ENCODE measurements at places on chromosomes 13 and 19. TPM values are rescaled to one million over a fixed set of nuclear protein-coding genes. Genes with fewer than 3 reads are reported as not detected.
A peak's percentile ranks its signal among the peaks of the same experiment; 100 is the strongest.

GRCh38 chr19:41437944-41438574 lies 1.7 kb downstream of the DMAC2 start:
- no peak for DNase-seq

DNA sequence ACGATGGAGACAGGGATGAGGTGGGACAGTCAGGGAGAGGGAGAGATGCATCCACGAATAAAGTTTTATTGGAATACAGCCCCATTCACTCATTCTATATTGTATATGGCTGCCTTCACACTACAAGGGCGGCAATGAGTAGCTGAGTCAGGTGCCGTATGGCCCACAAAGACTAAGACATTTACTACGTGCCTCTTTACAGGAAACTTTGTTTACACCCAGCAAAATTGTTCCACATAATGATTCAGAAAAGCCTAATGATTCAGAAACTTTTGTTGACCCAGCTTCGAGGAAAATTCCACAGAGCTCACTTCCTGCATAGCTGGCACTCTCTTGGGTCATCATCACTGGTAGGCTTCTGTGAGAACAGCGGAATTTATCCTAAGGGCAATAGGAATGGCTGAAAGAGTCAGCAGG lies 87.3 kb upstream of the PEG3 start:
- DNase-seq: no peak

DNA sequence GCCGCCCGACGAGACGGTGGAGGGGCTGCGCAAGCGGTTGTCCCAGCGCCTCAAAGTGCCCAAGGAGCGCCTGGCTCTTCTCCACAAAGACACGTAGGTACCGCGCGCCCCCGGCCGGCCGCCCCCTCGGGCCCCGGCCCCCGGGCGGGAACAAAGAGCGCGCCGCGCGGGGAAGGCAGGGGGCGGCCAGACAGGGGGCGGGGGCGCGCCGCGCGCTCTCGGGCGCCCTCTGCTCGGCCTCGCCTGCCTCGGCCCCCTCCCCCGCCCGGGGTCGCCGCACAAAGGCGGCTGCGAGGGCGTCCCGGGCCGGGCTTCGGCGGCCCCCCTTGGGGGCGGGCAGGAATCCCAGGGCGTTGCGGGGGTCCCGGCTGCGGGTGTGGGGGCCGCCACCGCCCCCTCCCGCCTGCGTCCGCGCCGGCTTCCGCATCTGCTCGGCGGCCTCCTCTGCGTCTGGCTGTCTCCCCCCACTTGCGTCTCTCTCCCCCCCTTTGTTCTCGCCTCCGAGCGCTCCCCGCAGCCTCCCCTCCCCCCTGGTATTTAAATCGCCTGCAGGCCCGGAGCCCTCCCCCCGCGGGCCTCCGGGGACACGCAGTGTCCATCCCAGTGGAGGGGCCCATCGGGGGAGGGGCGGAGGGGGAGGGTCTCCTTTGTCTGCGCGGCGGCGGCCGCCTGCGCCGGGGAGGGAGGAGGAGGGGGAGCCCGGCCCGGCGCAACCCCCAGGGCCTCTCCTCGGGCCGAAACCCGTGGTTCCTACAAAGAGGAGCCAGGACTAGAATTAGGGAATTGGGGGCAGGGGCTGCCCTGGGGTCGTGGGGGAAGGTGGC lies 2.3 kb downstream of the MIDN start:
- no peak for DNase-seq

GRCh38 chr19:20444202-20444885 lies 121.2 kb downstream of the ZNF737 start:
- no peak for DNase-seq

DNA sequence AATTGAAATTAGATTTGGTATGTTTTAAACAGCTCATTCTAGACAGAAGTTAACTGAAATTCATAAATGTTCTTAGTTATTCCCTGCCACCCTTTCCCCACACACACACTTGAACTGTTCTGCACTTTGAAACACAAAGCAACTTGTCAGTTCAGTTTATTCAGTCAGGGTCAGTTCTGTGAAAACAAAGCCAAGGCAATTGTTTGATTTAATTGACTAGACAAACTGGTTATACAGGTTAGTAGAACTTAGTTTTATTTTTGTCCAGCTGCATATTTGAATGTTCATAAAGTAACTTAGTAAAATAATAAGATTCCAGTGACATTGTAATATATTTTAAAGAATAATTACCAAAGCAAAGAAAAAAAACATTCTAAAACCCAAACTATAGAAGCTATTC lies 98.3 kb upstream of the KLF5 start:
- DNase-seq: peak; percentile 58

DNA sequence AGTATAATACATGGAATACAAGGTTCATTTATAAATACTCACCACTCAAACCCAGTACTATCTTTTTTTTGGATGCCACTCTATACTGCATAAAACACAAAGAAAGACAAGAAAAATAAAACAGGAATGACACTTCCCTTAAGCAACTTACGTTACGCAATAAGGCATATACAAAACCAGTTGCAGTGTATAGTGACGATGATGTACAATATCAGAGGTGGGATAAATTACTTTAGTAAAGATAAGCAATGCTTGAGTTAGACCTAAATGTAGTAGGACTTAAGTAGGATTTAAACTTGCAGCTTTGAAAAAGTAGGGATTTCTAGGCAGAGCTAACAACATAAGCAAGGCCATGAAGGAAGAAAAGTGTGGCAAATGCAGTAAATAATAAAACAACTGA lies 374.9 kb downstream of the SPRY2 start:
- no peak for DNase-seq

- peak; percentile 90 for DNase-seq
These were observed 816.9 kb upstream of the SLC10A2 start for GRCh38 chr13:103883164-103883563.

The TYROBP gene
- 113 TPM for polyA plus RNA-seq

GRCh38 chr13:113411216-113412023 lies 41.9 kb downstream of the ADPRHL1 start:
- DNase-seq: no peak

DNA sequence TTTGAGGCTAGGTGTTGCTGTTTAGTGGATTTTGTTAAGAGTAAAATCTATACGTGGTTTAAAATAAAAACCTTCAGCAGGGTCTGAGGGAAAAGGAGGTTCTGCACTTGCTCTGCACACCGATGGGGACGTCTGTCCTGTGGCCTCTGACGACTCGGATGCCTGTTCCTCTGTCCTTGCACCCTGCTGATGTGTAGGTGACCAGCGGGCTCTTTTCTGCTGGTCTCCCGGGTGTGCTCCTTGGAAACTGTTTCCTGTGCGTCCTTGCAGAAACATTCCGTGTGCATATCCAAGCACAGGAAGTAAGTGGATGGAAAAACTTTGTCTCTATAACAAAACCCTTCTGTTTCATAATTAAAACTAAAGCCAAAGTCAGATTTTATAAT lies 3.8 kb downstream of the ATP4B start:
- no peak for DNase-seq

The HNRNPM gene
- 173 TPM for polyA plus RNA-seq

GRCh38 chr19:45008552-45008951 lies 7.3 kb downstream of the RELB start:
- no peak for DNase-seq

The KMT5C gene
- 10.2 TPM for polyA plus RNA-seq

GRCh38 chr19:28322491-28322890 lies 890.5 kb downstream of the UQCRFS1 start:
- DNase-seq: no peak

DNA sequence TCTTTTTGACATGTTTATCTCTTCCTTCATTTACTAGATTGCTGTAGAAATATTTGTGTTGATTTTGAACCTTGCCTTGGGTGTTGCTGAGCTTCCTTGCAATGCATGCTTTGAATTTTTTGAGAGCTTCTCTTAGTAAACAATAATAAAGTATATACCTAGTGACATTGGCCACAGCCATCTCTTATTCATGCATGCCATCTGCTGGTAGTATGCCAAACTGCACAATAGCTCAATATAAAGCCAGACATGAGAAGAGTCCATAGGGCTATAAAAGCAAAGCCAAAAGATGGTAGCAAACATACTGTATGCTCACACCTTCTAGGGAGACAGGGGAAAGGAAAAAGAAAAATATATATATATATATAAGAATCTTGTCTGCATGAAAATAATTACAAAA lies 18.9 kb upstream of the ZSCAN5A start:
- no peak for DNase-seq

The MUC16 gene
- polyA plus RNA-seq: not detected

The PTGIR gene
- polyA plus RNA-seq: 4.0 TPM

The METTL21C gene
- not detected for polyA plus RNA-seq

The KCTD4 gene
- polyA plus RNA-seq: 0.04 TPM

The TEKTIP1 gene
- 0.79 TPM for polyA plus RNA-seq

DNA sequence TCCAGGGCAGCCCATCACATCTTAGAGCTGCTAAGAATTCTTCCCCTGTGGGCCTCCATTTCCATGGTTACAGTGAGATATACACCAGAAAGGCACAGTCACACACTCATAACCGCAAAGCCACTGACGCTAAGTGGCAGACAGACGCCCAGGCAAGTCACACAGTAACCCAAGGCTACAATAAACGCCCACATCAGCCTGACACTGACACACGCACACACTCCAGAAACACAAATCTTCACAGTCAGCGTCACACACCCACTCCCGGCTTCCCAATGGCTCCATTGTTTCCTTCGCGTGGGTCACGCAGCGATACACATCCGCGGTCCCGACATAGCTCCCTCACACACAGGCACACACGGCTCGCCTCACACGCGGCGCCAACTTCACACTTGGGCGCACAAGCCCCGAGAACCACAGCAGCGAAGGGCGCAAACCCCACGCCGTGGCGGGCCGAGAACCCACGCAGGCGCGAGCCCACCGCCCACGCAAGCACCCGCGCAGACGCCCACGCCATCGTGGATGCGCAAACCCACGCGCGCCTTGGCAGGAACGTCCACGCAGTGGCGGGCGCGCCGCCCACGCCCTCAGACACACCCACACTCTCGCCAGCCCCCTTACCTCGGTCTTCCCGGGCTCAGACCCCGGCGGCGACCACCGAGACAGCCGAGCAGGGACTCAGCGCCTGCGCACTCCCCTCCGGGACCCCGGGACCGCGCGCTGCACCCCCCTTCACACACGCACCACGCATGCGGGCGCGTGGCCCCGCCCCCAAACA lies at the start of gene ZNF667:
Gene ZNF667 (minus strand): TSS at position 695 of the 778 bp plus-strand sequence. CDS start 14,975 bp downstream, outside the sequence.
- DNase-seq: peak; percentile 31

GRCh38 chr13:36847606-36848005 lies 28.6 kb downstream of the RFXAP start:
- DNase-seq: no peak

- peak; percentile 10 for DNase-seq
These were observed 169.2 kb upstream of the TSHZ3 start for GRCh38 chr19:31518216-31519020.

The B3GNT8 gene
- 4.5 TPM for polyA plus RNA-seq

DNA sequence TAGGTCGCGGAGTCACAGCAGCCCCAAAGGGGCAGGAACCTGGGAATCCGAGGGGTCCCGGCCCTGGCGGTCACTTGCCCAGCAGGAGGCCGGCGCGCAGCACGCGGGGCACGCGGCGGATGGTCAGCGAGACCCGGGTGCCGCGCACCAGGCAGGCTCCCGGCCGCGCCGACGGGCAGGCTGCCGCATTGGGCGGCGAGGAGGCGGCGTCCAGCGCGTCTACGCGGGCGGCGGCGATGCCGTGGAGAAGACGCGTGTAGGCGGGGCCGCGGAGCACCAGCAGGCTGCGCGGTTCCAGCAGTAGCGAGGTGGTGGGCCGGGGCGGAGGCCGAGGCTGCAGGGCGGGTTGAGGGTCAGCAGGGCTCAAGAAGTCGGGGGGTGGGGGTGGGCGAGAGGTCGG lies 607 bp upstream of the SYNE4 start:
- no peak for DNase-seq

GRCh38 chr19:50693064-50693975 lies 26.3 kb downstream of the SHANK1 start:
- no peak for DNase-seq

DNA sequence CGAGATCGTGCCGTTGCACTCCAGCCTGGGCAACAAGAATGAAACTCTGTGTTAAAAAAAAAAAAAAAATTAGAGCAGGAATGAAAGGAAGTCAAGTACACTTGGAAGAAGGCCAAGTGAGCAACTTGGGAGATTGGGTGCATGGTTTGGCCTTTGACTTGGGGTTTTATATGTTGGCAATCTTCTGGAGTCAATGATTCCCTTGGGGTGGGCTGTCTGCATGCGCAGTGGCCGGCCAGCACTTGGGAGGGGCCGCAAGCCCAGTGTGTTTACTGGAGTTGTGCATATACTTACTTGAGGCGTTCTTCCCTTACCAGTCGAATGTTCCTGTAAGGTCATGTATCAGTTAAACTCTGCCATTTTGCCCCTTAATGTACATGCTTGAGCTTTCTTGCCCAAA lies 103.9 kb downstream of the FAM216B start:
- DNase-seq: no peak

GRCh38 chr19:6268382-6268771 lies 11.4 kb downstream of the MLLT1 start:
- DNase-seq: no peak

The ZIC2 gene
- polyA plus RNA-seq: not detected

The TRPC4 gene
- 1.4 TPM for polyA plus RNA-seq

The KLF5 gene
- 19.6 TPM for polyA plus RNA-seq

The DIAPH3 gene
- 0.18 TPM for polyA plus RNA-seq

DNA sequence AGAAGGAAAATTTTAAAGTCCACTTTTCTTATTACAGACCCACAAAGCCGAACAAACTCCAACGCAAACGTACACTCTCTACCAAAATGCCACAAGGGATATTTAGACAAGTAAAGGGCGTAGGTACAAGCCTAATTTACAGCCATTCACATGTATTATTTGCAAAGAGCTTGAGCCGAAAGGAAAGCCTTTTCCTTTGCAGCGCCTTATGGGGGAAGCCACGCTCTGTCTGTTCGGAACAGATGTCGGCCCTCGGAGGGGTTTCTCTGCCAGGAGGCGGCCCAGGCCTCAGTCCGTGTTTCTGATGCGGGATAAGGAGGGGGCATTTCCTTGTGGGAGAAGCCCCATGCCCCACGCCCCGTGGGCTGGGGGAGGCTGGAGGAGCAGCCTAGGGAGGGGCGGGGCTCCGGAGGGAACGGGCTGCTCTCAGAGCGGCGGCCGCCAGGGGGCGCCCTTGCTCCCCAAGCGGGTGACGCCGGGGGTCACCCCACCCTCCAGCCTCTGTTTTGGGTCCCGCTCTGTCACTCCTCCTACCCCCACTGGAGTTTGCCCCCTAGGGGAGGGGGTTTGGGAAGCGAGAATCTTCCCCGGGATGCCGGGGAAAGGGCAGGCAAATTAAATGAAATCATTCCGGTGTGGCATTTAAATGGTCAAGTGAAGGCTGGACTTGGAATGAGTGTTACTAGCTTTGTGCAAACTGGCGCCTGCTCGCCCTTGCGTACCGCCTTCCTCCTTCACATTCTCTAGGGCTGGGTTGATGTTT lies 2.9 kb downstream of the HTR2A start:
- peak; percentile 31 for DNase-seq

- no peak for DNase-seq
These were observed 6.7 kb downstream of the DBP start for GRCh38 chr19:48630296-48631063.

GRCh38 chr19:708154-709143 lies at the start of gene PALM:
Gene PALM, plus strand, starts transcription at chr19:708935. Its CDS starts 212 bp downstream, at chr19:709147.
- no peak for DNase-seq

- peak; percentile 28 for DNase-seq
These were observed 245.1 kb downstream of the KCTD12 start for GRCh38 chr13:76641056-76641455.

DNA sequence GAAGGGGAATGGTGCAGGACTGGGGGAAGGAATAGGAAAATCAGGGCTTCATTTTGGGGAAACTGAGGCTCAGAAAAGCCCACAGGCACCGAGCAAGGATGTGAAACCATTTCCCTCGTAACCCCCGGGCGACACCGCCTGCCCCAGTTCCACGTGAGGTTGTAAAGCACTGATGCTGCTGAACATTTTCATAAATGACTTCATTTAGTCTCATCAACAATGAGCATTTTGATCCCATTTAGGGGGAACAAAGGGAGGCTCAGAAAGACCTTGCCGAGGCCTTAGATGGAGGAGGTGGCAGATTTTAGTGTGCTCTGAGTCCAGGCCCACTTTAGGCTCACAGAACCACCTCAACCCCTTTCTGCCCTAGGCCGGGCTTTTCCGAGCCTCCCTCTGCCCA lies 20.5 kb upstream of the FBXO27 start:
- no peak for DNase-seq

Data from urinary bladder (tissue), 4 donors.